ENCODE measurements at places on chromosomes 7 and 10.

GRCh38 chr10:62016623-62017490, 115.4 kb downstream of the ARID5B start:
- DNase-seq = no peak

GRCh38 chr7:7136466-7137381, 45.6 kb upstream of the C1GALT1 start:
- no peak for DNase-seq

DNA sequence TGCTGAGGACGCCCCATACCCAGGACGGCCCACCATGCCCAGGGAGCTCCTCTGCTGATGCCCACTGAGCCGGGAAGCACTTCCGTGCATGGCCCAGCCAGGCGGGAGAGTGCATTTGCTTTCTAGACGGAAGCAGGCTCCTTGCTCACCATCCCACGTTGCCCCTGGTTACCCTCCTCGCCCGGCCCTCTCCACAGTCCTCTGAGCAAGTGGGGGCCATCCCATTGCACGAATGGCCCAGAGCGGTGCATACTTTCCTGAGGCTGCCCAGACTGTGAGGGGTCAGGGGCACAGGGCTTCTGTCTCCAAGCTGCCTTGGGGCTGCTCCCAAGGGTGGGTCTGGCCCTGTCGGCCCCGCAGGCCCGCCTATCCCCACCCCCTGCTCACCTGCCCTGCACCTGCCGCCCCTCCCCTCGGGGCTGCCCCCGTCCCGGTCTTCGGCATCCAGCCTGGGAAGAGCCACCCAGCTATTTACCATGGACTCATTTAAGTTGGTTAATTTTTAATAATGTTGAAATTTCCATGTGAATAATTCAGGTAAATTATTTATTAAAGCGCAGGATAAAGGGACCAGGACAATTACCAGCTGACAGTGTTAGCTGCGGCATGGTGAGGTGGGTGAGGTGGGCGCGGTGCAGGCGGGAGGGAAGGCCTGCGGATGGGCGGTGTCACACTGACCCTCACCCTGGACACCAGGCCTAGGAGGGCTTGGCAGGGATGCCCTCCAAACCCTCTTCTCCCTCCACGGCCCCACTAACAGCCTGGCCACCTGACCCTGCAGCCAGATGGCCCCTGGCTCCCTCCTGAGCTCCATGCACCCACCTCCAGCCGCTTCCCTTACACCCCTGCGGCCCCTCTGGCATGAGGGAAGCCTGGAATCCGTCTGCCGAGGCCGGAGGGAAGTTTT, 104.4 kb downstream of the MICALL2 start:
- no peak for DNase-seq

GRCh38 chr10:91350651-91351081, 59.5 kb upstream of the HECTD2 start:
- no peak for DNase-seq

DNA sequence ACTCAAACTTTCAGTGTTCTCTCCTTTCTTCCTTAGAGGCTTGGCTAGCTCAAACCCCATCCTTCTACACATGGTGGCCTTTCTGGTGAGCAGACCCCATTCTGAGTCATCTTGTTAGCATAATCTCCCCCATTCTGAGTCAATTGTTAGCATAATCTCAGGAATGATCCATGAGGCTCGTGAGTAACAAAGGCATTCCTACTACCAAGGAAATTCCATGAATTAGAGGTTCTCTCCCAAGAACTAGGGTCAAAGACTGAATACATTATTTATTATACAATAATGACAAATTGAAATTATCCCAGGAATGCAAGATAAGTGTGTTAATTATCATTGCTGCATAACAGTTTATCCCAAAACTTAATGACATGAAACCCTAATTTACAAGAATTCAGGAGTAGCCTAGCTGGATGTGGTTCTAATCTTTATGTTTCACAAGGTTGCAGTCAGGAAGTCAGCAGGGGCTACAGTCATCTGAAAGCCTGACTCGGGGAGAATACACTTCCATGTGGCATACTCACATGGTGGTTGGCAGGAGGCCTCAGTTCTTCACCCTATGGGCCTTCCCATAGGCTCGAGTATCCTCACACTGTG, 100.2 kb downstream of the MMRN2 start:
- DNase-seq = no peak

DNA sequence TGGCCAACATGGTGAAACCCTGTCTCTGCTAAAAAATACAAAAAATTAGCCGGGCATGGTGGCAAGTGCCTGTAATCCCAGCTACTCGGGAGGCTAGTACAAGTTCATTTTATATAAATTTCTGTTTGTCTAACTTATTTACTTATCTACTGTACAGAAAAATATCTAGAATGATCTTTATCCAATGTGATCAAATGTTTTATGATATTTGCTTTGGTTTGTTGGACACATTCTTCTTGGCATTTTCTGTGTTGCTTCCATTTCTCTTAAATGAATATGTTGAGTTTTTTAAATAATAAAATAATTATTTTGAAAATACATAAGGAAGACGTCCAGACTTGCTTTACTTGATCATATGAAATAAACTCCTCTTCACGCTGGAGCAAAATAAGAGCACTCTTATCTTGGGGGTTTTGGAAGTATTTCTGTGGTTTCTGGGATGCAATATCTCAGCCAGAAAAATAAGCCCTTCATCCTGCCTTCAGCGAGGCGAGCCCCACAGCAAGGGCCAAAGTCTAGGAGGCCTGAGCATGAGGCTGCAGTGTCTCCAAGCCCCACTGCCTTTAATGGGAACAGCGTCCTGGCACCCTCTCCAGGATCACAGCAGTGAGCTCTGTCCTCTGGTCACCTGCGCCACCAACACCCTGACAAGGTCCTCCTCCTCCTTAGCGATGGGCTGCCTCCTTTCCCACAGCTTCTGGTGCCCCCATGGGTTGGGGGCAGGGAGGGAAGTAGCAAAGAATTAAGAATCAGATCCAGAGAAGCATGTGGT, 480.2 kb downstream of the KCNMA1 start:
- no peak for DNase-seq

- DNase-seq = no peak
Measured at GRCh38 chr10:58546722-58547445, 34.2 kb downstream of the BICC1 start.

DNA sequence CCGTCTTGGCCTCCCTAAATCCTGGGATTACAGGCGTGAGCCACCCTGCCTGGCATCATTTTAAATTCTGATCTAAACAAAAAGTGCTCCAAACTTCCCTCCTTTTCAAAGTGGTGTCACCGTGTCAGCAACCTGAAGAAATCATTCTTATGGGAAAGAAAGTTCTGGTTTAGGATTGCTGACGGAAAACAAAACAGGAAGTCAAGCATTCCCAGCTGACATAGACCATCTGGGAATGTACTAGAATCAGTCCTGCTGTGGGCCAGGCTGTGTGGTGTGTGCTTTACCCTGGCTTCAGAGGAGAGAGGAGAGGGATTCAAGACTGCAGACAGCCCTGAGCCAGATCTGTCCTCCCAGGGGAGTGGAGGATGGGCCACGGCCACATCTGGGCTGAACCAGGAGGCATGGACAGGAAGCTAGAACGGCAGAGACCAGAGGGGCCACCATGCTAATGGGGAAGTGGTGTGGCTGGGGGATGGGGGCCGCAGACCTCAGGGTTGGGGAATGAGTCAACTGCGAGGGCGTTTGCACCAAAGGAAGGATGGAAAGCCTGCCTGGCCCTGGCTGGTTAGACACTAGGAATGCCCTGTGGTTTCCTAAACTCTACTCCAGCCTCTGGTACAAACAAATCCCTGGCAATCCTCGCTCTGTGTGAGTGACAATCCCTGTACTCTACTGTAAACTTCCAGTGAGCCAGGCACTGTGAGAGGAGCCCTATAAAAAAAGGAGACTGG, 16.7 kb upstream of the CLIP2 start:
- DNase-seq = no peak

DNA sequence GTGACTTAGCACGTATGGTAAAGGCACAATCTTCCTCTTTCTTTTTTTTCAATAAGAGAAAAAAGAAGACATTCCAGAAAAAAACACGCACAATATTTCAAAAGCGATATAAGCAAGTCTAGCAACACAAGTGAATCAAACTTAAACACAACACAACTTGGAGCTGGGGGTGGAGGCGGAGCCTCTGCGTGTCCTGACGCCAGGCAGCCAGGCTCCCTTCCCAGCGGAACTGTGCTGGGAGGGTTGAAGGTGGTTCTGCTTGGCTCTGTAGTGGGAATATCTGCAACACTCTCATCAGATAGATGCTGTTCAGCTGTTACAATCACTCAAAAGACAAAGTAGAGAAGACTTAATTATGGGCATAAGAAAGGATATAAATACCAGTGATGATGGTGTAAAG, 211.4 kb downstream of the WDR37 start:
- no peak for DNase-seq

- DNase-seq = no peak
Measured at GRCh38 chr7:16317406-16317805, 103.9 kb downstream of the CRPPA start.

GRCh38 chr7:17532861-17533404, 234.5 kb downstream of the AHR start:
- no peak for DNase-seq

GRCh38 chr7:4713183-4713784, 31.2 kb downstream of the FOXK1 start:
- DNase-seq = no peak

GRCh38 chr10:84590327-84591193, 262.2 kb downstream of the CCSER2 start:
- no peak for DNase-seq

GRCh38 chr10:17059197-17059688, 70.4 kb downstream of the CUBN start:
- no peak for DNase-seq

DNA sequence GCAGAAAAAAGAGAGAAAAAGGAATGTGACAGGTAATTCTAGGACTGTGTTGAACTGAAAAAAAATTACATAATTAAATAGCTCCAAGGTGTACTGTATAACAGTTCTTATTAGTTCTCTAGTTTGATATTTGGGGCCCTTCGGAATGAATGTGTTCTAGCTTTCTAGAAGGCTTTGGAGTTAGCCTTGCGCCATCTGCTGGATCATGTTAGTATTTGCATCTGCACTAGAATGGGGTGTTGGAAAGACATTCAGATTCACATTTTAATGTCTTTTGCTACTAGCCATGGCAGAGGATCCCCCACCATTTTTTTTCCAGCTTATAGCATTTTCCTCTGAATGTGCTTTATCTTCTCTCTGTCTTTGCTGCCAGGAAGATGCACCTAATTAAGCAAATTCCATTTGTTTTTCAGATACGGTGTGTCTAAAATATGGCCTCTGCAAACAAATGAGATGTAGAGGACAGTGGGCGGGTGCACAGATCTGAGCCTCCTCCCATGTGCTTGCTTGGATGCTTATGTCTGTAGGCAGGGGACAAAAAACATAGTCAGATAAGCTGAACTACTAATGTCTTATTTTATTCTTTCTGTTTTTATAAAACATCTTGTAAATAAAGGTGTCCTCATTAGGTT, 238.5 kb downstream of the PHF14 start:
- DNase-seq = peak; percentile 31

DNA sequence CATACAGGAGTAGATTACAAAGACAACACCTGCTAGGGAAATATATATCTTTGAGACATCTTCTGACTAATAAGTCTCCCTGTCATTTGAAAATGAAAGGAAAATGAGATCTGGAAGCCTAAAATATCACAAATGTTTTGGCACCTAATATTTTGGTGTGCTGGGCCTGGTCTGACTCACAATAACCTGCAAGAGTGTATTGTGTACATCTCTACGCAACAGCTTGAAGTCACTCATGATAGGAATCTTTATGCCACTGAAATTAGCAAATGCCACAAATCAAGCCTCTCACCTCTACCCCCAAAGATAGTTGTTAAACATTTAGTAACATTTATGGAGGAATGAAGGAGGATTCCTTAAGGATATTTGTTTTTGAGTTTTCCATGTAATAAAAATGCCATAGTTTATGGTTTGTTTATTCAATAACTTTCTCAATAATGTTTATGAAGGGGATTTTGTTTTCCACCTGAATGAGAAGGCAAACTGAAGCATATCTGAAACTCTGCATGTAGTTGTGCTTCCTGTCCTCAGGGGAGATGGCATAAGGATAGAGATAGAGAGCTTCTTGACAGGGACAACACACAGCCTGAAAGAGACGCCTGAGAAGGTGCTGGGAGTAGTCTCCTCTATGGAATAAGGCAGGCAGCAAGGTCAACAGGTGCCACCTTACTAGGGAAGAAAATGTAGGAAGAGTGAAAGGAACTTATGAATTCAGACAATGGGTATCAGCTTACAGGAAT, 197.4 kb downstream of the AHR start:
- DNase-seq = no peak

- DNase-seq = no peak
Measured at GRCh38 chr7:130228840-130229502, 21.3 kb downstream of the SSMEM1 start.

GRCh38 chr10:123870260-123870659, 21.3 kb downstream of the CPXM2 start:
- DNase-seq = no peak

DNA sequence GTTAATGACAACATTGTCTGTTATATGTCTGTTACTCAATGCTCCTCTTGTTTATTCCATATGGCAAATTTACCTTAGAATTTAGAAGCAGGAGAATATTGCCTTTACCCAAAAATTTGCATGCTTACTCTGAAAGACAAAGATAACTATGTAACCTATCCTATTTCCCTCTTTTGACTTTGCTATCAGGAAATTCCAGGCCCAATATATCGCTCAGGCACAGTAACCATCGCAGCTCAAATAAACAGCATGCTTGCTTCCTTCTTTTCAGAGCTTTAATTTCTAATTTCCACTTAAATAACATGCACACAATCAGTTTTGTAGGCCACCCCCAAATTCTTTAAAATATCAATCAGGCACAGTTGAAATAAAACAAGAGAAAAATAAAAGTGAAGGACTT, 57.8 kb downstream of the EBLN1 start:
- DNase-seq = no peak

DNA sequence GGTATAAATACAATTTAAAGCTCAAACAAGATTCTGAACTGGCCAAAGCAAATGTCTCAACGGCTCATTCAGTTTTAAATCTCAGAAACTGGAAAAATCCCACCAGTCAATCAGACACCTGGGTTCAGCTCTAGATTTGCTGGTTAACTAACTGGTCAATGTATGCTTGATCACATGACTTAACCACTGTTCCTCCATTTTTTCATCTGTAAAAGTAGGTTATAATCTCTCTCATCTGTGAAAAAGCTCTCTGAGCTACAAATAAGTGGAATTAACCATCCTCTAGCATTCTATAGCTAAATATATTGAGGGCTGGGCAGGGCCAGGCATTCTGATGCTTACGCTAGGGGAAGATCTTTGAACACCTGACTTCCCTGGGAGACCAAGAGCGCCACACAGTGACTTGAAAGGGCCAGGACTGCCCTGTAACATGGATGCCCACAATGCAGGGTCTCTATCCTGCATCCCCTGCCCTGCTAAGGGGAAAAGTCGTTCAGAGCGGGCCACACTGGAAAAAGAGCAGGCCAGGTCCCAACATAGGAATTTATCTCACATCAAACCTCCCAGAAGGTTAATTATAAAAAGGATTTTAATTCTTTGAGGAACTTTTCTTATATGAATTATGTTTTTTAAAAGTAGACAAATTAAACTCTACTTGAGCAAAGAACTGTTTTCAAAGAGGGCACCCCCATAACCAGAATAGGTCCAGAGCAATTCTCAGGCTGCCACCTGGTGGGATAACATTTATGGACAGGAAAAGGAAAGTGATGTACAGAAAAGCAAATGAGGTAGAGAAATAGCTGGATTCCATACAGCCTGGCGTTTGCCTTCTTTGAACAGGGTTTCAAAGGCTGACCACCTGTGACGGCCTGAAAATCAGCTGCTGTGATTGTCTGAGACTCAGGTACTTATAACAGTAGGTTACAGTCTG, 1.8 kb downstream of the RP9 start:
- no peak for DNase-seq

- no peak for DNase-seq
Measured at GRCh38 chr7:44696728-44697127, 51.9 kb upstream of the ZMIZ2 start.

Data from activated CD8-positive, alpha-beta memory T cell treated with anti-CD3 and anti-CD28 coated beads, Interleukin-2, amount 50 U/mL, for 4 hours (primary cell).